Right renal cortex interstitium (tissue), 3 donors: ENCODE measurements at places on chromosomes 2 and 18.

GRCh38 chr2:191150600-191151330 lies at the start of gene STAT4:
STAT4 (minus strand) TSS chr2:191150994; CDS start chr2:191148203, 2,791 bp downstream.
- no peak for DNase-seq

GRCh38 chr2:56587456-56587855 lies 403.7 kb downstream of the CCDC85A start:
- DNase-seq: no peak

GRCh38 chr2:62643100-62643471 lies 62.4 kb upstream of the EHBP1 start:
- DNase-seq: no peak

DNA sequence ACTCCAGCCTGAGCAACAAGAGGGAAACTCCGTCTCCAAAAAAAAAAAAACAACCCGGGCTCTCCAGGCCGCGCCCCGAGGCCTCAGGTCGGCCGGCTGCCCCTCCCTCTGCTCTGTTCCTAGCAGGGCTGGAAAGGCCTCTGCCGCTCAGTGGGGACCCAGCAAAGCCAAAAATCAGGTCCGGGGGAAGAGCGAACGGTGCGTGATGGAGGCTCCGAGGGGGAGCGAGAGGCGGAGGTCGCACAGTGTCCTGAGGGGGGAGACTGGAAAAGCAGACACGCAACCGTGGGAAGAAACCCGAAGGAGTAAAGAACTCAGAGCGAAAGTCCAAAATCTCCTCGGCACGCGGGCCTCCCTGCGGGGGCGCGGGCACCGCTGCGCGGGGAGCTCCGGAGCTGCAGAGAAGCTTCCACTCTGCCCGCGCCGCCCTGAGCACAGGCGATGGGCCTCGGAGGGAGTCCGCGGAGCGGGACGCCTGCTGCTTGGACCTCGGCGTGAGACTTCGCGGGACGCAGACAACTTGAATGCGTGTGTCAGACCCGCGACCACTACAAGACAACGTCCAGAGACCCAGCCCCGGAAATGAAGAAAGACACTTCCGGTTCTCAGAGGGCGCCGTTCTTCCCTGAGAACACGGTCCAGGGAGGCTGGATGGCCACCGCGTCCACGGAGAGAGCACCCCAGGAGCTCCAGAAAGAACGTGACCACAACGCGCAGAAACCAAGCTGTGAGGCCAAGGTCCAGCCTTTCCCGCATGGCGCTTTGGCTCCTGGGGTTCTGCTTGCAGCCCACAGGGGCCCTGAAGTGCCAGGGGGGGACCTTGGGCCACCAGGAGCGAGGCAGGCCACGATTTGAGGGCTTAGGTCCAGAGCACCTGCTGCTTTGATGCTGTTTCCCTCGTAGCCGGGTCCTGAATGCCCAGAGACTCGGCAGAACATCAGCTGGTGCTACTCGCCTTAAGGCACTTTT lies 219.8 kb downstream of the DPP10 start:
- DNase-seq: peak; percentile 10

GRCh38 chr2:70982971-70983370 lies 4.5 kb downstream of the ANKRD53 start:
- DNase-seq: no peak

- DNase-seq: no peak
These were observed 784 bp downstream of the WDR33 start for GRCh38 chr2:127810156-127810618.
